ENCODE measurements at places on chromosomes 3 and 15. TPM values are rescaled to one million over a fixed set of nuclear protein-coding genes. Genes with fewer than 3 reads are reported as not detected.

The KCNH8 gene
- total RNA-seq, result under 0.01 TPM

The CLEC3B gene
- not detected for total RNA-seq

The ARPP21 gene
- not detected for total RNA-seq

The LMAN1L gene
- total RNA-seq, result not detected

The DPPA2 gene
- not detected for total RNA-seq

The PRR20G gene
- not detected for total RNA-seq

The C3orf85 gene
- not detected for total RNA-seq

The ZMYND10 gene
- total RNA-seq, result 0.88 TPM

The SERINC4 gene
- total RNA-seq, result not detected

The ACAD11 gene
- total RNA-seq, result 48.4 TPM

The CNBP gene
- 233 TPM for total RNA-seq

The TM4SF18 gene
- 0.46 TPM for total RNA-seq

The IGSF11 gene
- total RNA-seq, result not detected

The ACAP2 gene
- 75.1 TPM for total RNA-seq

The LTF gene
- not detected for total RNA-seq

The TPRG1 gene
- 0.30 TPM for total RNA-seq

The MYO5C gene
- 0.23 TPM for total RNA-seq

The EIF3J gene
- total RNA-seq, result 71.1 TPM

The CLDN18 gene
- not detected for total RNA-seq

The TM4SF4 gene
- total RNA-seq, result not detected

The CHST2 gene
- 11.9 TPM for total RNA-seq

The CELF6 gene
- not detected for total RNA-seq

The POLQ gene
- 5.7 TPM for total RNA-seq

The CORO2B gene
- 1.8 TPM for total RNA-seq

The ATP13A5 gene
- not detected for total RNA-seq

The SLC22A13 gene
- total RNA-seq, result 1.6 TPM

The GHSR gene
- not detected for total RNA-seq

The ITIH1 gene
- not detected for total RNA-seq

The PYGO1 gene
- total RNA-seq, result 10.4 TPM

All from smooth muscle cell of the umbilical artery (primary cell).